ENCODE measurements at places on chromosomes 4 and X. TPM values are rescaled to one million over a fixed set of nuclear protein-coding genes. Genes with fewer than 3 reads are reported as not detected.

TMEM156 gene
- total RNA-seq = not detected

CXCL6 gene
- 0.95 TPM for total RNA-seq

KLHL34 gene
- total RNA-seq = 0.28 TPM

HELT gene
- total RNA-seq = not detected

GYPA gene
- total RNA-seq = not detected

TMEM31 gene
- total RNA-seq = not detected

HSFX4 gene
- total RNA-seq = not detected

DNA sequence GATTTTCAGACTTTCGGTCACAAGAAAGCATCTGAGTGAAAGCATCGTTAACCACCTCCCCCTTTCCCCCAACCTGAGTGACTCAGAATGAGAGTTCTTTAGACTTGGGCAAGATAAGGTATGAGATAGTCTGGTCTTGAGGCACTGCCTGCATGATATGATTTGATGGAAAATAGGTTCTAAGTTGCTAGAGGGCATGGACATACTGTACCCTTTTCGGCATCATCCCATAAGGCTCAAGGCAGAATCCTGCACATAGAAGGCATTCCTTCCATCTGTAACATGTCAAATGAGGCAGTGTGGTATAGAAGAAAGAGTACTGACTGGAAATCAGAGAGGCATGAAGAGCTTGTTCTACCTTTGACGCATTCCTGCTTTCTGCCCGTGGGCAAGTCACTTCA, 16.8 kb upstream of the AMOT start:
- no peak for DNase-seq

DNA sequence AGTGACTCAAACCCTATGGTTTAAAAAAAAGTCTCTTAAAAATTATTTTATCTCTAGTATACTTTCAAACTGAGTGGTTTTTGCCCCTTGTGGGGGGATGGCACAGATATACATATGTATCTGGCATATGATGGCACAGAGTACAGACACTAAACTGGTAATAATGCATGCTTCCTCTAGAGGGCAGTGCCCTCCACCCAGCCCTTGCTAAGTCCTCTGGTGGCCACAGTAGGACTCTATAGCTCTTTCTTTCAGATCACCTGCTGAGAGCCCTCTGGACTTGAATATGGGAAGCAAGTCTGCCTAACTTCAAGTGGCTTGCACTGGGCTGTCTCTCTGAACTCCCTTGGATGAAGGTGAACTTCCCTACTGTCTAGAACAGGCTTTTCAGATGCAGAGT, 66.3 kb downstream of the TSPAN7 start:
- DNase-seq = no peak

GRCh38 chrX:28843817-28844216, 256.6 kb downstream of the IL1RAPL1 start:
- DNase-seq = no peak

- DNase-seq = peak; percentile 71
These were observed 85.4 kb upstream of the GBA3 start for GRCh38 chr4:22607382-22607781.

- no peak for DNase-seq
These were observed 21.2 kb downstream of the TRAM1L1 start for GRCh38 chr4:117063961-117064696.

DNA sequence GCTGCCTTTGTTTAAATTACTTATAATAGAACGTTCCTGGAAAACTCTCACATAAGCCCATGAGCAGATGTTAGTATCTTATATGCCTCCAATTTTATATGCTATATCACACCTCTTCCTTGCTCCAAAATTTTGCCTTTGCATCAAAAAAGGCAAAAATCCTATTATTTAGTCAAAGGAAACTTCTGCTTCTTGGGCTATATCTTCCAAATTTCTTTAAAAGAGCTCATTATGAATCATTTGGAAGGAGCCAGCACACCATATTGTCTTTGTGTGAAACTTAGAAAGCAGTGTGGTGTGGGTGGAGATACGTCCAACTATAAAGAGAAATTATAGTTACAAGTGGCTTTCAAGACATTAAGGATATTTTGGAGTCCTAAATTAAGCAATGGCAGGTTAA, 35.7 kb downstream of the NHS start:
- DNase-seq = no peak

DNA sequence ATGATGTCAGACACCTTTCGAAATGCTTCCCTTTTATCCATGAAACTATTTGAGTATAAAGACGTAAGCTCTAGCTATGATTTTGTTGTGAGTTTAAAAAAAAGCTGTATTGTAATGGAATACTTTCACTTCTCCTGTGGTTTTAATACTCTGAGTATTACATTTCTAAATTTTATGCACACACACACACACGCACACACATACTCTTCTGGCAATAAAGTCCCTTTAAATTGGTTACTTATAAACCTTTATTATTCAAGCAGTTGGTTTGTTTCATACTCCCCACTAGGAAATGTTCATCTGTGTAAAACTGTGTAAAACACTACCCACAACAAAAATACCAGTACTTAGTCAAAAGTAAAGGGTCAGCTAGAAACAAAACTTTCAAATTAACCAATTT, 18.2 kb downstream of the VAMP7 start:
- no peak for DNase-seq
